ENCODE measurements at places on chromosomes 7 and 10. TPM values are rescaled to one million over a fixed set of nuclear protein-coding genes. Genes with fewer than 3 reads are reported as not detected.

DNA sequence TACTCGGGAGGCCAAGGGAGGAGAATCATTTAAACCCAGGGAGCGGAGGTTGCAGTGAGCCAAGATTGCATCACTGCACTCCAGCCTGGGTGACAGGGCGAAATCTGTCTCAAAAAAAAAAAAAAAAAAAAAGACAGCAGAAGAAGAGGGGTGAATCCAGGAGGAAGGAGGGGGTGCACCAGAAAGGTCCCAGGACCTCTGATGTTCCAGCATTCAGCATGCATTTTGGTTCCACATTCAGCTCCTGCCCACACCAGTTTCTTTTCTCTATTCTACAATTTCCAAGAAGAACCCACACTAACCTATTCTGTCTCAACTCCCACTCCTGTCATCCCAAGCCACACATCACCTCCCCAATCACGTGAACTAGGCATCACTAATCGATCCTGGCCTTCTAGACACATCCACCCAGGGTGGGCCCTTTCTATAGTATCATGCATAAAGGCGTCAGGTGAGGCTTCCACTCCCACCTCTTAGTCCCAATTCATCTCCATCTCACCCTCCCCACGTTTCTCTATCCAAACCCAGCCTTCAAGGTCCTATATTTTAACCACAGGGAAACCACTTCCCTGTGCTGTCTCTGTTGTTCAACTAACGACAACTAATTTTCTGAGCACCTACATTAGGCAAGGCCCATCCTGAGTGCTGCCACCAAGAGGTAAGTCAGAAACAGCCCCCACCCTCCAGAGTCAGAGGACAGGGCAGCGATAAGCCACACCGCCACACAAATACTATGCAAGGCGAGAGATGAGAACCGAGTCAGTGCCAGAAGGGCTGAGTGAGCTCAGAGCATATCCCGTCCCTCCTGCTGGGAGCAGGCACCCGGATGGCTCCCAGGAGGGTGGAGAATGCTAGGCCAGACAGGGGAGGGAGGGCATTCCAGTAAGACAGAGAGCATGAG lies 2.2 kb downstream of the ANXA11 start:
- peak; percentile 88 for DNase-seq

DNA sequence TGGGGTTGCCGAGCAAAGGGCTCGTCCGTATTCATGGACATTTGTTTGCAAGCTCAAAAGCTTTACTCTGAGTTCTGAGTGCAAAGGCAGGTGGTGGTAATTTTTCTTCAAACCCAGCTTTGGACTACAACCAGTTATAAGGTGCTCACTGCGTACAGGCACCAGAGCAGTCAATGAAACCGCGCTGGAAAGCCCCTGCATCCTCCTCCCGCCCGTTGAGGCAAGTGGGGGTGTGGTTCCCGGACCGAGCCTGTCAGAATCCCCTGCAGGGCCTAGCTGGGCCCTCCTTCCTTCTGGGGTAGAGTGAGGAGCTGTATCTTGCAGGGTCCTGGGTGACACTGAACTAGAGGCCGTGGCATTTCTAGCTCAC lies 22.3 kb downstream of the AMZ1 start:
- DNase-seq, result no peak

DNA sequence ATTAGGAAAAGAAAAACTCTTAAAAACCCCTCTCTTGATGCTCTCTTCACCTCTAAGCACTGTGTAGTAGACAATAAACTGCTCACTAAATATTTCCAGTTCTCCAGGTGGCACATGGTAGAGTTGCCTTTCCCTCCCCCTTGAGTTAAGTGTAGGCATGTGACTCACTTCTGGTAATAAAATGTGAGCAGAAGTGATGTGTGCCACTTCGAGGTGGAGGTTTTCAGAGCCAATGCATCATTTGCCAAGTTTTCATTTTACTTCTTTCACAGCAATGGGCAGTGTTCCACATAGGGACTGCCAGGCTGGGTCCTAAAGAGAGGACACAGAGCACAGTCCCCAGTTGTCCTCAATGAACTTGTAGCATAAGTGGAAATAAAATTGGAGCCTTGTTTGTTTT lies 131.6 kb upstream of the NPY start:
- DNase-seq, result no peak

- no peak for DNase-seq
These were observed 1.2 kb upstream of the PRRT4 start for GRCh38 chr7:128362670-128363069.

- DNase-seq, result no peak
These were observed 39.9 kb downstream of the ABCB4 start for GRCh38 chr7:87435546-87435945.

DNA sequence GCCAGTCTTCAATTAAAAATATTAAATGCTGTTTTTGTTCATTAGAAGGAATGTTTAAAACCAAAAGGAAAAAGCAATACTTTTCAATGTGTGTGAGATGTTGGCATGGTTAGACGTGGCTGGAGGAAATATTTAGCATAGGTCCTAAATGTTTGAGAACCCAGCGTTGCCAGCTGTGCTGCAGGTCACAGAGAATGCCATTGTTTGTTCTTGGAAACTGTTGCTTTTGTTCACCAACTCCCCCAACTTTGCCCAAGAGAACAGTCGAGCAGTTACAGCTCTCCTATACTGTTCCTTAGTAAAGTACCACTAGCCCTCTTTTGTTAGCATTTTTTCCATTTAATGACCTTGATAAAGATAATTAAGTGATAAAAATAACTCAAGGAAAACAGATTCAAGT lies 44.5 kb upstream of the ELMO1 start:
- no peak for DNase-seq

Gene PLEKHS1
- 0.41 TPM for total RNA-seq

Gene MUC12
- 3.8 TPM for total RNA-seq
